ENCODE measurements at places on chromosomes 4 and X.

DNA sequence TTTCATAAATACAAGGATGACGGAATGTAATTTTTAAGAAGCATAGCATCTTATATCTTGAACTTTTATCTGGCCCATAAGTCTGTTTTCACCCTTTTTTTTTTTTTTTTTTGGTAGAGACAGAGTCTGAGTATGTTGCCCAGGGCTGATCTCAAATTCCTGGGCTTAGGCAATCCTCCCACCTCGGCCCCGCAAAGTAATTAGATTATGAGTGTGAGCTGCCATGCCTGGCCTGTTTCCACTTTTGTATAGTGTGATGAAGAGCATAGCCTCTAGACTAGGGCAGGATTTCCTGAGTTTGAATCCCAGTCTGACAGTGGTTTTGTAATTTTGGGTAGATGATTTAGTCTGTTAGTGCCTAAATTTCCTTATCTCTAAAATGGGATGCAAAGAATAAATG lies 11.0 kb downstream of the STIM2 start:
- DNase-seq, result no peak

DNA sequence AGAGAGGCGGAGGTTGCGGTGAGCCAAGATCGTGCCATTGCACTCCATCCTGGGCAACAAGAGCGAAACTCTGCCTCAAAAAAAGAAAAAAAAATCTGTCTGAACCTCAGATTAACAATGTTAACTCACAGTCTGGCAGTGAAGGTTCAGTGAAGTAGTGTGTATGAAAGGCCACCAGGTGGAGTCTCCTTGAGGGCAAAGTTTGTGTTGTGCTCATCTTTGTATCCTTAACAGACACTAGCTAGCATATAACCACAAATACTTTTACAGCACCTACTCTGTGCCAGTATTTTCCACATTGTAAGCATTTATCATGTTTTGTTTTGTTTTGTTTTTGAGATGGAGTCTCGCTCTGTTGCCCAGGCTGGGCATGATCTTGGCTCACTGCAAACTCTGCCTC lies 46.0 kb upstream of the MGST2 start:
- DNase-seq, result no peak

GRCh38 chr4:93540562-93540961 lies 288.0 kb upstream of the ATOH1 start:
- no peak for DNase-seq

DNA sequence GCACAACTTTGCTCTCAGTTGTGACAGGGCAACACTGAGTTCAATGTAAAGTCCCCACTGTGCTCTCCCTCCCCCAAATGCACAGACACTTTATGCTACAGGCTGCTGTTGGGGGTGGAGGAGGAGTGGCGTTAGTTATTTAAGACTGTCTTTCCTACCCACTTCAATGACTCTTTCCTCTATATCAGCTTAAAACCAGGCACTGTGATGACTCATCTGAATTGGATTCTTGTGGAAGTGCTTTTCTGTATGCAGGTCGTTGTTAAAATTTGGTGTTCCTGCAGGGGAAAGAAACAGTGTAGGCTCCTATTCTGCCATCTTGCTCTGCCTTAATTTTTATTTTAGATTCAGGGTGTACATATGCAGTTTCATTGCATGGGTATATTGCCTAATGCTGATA lies 1157.2 kb upstream of the ADGRL3 start:
- DNase-seq, result no peak

DNA sequence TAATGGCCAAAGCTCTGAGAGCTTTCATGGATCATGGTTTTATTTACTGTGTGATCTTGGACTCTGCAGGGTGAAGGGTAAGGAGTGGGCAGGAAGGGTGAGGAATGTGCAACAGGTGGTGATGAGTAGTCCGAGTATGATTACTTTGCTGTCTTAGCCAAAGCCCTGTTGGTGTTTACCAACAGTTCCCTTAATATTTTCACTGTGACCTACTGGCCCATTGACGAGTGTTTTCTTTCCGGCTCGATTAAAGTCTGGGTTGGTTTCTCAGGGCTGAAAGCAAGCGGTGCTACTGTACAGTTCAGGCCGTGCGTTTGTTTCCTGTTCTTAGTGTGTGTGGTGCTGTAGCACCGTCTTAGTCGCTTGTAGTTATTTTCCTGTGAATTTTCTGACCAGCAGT lies 2.6 kb downstream of the ARHGAP24 start:
- DNase-seq, result no peak

DNA sequence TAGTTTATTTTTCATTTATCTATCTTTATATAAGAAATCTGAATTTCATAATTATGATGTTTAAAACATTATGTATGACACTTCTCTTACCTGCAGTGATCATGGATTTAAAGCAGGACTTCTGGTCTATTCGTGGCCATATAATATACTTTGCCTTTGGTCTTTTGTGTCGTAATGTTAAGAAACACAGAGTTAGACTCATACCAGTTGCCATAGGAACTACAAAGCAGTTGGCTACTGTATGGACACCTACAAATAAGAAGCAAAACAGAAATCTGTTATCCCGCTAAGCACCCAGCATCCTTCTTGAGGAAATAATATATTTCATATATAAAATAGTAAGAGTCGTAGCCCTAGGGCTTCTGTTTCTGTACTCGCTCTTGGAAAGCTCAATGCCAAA lies 4.3 kb downstream of the SEPSECS start:
- DNase-seq, result no peak

DNA sequence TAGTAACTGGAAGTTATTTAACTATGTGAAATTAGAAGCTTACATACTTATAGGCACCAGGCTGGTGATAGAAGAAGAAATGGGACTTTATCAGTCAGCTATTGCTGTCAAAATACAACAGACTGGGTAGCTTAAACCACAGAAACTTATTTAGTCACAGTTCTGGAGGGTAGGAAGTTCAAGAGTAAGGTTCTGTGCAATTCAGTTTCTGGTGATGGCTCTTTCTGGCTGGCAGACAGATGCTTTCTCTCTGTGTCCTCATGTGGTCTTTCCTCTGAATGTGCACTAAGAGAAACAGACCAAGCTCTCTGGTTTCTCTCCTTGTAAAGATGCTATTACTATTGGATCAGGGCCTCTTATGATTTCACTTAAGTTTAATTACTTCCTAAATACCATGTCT lies 92.1 kb upstream of the ANKRD50 start:
- no peak for DNase-seq

DNA sequence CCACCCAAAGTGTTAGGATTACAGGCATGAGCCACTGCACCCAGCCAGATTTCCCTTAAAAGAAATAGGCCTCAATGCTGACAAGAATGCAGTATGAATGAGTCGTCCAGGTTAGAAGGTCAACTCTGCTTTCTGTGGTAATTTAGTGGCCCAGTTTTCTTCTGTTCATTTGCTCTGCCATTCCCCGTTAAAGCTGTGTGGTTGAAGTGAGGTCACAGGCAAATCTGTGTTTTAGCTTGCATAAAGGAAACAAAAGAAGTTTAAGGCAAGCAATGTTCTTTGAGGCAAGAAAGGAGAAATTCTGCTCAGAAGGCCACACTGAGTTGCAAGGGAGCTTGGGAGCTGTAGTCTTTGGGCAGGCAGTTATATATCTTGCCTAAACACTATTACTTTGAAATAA lies 176.8 kb downstream of the LARP7 start:
- no peak for DNase-seq

DNA sequence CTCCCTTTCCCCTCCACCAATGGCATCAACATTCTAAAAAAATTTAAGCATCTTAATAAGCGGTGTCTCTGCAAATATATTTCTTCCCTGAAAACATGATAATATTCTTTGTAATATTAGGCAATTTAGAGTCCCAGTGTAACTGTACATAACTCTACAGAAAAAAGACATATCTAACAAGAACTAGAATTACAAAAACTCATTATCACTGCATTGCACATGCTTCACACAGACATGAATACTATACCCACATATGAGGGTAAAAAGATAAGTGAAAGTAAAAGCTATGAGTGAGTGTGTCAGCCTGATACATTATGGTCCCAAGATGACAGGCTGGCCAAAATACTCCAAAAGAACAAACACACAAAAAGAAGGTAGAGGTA lies 2.4 kb upstream of the FGB start:
- no peak for DNase-seq

- no peak for DNase-seq
These were observed 61.4 kb downstream of the BEX1 start for GRCh38 chrX:103002576-103002975.

DNA sequence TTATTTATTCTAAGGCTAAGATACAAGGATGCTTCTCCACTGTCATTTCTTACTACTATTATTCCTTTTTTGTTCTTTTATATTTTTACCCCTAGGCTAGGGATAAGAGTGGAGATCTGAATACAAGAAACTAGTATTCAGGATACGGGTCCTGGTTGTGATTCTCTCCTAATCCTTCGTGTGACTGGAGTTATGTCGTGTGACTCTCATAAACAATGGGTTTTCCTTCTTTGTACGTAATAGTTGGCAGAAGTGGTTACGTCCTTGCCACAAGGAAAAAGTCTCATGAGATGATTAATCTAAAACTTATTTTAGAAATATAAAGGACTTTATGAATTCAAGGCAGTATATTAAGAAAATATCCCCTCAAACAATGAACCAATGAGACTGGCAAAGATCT lies 497.2 kb upstream of the FAM241A start:
- no peak for DNase-seq

GRCh38 chrX:40872351-40872750 lies 137.0 kb upstream of the MED14 start:
- DNase-seq, result no peak

DNA sequence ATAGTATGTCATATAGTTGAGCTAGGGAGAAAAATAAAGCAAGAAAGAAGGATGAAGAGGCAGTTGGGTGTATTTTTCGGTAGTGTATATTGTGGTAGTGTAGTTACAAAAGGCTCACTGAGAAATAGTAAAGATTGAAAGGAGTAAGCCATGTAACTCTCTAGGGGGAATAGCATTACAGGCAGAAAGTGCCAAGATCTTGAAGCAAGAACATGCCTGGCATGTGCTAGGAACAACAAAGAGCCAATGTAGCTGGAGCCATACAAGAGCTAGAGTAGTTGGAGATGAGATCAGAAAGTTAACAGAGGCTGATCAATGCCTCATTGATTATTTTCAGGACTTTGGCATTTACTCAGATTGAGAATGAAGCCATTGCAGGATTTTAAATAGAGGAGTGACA lies 3.0 kb downstream of the ABCE1 start:
- no peak for DNase-seq

DNA sequence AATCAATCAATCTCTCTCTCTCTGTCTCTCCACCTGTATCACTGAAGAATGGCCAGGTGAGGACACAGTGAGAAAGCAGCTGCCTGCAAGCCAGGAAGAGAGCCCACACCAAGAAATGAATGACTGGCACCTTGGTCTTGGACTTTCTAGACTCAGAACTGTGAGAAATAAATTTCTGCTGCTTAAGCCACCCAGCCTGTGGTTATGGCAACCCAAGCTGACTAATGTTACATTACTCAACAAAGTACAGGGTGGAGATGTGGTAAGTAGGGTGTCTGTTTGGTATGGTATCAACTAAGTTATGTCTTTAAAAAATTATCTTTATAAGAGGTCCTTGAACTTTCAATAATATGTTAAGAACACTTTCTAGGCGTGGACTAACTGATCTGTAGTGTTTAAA lies 159.3 kb downstream of the EPHA5 start:
- DNase-seq, result no peak

GRCh38 chr4:29081234-29081955 lies 1638.8 kb upstream of the PCDH7 start:
- no peak for DNase-seq

DNA sequence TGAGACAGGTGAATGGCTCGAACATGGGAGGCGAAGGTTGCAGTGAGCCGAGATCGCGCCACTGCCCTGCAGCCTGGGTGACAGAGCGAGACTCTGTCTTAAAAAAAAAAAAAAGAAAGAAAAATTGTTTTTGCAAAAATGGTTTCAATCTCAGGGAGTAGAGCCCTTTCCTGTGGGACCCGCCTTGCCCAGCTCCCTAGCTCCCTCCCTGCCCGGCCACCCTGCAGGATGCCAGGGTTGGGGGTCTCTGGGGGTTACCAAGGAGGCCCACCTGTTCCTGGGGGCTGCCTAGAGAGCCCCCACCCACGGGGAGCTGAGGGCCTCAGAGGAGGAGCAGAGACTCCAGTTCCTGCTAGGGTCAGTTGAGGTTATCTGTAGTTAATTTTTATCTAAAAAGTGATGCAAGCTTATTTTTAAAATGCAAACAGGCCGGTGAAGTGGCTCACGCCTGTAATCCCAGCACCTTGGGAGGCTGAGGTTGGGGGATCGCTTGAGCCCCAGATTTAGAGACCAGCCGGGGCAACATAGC lies 18.7 kb upstream of the PLCXD1 start:
- no peak for DNase-seq

DNA sequence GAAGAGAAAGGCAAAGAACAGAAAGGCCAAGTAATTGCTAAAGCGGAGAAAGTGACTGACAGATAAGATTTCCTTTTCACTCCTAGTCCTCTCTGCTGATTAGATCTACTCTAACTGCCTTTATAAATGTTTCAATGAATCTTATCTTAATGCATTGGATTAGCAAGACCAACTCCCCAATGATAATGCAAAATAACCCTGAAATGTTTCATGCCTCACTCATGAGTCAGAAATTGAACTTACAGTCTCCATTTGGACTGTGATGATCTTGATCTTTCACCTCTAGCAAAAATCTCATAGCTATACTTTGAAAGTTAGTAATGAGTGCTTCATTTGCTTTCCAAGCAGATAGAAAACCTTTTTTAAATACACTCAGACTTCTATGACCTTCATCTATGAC lies 26.5 kb downstream of the SLC10A7 start:
- DNase-seq, result no peak
